Effector CD8-positive, alpha-beta T cell (primary cell): ENCODE measurements at places on chromosomes 7 and 10.

GRCh38 chr10:28558186-28558585 is 25.3 kb downstream of the WAC start:
- no peak for DNase-seq

- DNase-seq: no peak
Measured at GRCh38 chr7:157507987-157508386, 171.2 kb downstream of the DNAJB6 start.

DNA sequence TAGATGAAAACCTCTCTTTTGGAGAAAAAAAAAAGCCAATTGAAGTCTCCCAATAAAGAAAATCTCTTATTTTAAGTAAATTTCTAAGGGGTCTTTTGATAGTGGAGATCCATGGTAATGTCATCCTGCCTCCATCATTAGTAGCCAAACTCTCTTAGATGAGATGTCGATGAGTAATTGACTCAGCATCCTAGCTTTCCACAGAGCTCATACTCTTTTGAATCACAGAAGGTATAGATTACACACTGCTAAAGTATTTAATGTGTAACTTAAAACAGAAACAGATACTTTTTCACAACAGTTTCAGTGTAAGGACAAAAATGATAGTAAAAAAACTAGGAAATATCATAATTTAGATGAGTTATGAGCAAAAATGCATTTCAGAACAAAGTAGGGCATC is 19.4 kb downstream of the MAGI2 start:
- DNase-seq: no peak

DNA sequence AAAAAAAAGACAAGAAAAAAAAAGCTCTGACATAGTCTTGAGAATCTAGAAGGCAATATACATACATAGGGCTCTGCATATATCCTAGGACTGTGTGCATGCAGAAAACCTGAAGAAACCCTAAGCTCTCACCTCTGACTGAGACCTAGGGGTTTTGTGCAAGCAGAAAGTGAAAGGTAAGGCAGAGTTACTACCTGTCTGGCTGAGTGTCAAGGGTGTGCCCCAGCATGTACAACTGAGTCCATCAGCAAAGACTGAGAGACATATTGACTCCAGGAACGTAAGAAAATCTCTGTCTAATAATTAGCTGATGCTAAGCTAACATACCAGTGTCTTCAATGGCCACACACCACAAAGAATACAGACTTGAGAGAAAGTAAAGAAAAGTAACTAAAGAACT is 16.3 kb upstream of the HNRNPH3 start:
- no peak for DNase-seq

DNA sequence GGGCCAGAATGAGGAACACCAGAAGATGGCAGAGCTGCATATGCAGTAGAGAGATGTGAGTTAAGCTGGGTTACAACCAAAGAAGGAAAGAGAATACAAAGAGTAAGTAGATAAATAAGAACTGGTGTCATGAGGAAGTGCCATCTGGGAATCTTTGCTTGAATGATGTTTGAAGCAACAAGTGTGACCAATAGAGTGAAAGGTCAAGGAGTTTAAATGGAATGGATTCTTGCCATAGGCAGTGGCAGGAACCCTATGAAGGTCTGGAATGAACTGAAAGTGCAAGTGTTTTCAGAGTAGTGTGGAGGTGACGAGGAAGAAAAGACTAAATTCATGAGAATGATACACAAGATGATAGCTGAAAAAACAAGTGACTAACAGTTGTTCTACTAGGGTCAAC is 21.6 kb downstream of the MEST start:
- no peak for DNase-seq

DNA sequence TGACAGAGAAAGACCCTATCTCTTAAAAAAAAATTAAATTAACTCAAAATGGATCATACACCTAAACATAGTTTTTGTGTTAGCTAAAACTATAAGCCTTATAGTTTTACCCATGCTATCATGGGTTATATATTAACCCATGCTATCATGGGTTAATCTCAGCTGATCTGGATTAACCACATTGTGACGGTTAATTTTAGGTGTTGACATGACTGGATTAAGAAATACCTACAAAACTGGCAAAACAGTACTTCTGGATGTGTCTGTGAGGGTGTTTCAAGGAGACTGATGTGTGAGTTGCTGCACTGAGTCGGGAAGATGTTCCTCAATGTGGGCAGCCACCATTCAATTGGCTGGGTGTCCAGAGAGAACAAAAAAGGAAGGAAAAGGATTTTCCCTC is 44.3 kb upstream of the FXYD4 start:
- DNase-seq: no peak

- no peak for DNase-seq
Measured at GRCh38 chr10:74925708-74926107, 99.3 kb downstream of the KAT6B start.

DNA sequence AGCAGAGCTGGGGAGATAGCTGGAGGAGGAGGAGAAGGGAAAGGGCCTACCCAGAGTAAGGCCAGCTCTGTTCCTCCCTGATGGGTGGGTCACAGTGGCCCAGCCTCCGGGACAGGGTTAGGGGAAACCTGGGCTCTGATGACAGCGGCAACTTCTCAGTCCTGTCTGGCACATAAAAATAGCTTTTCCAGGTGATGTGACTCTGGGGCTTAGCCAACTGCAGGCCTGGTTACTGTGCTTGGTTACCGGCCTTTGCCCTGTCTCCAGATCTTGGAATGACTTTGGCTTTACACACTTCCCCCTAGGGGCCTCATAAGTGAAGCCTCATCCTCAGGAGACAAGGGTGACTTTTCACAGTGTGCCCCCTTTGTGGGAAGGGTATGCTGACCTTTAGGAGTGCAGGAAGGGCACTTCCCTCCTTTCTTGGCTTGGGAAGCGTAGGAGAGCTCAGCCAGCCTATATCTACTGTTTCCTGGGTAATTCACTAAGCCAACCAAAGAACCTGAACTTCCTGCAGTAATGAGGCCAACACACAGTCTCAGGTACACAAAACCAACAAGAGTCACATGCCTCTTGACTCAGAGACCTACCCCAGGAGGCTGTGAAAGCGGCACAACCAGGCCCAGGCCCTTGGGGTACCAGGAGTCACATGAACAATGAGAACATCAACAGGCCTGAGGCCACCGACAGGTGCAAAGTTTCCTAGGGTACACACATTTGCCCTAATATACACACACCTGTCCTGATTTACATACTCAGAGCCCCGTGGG is 11.7 kb upstream of the HILPDA start:
- no peak for DNase-seq

DNA sequence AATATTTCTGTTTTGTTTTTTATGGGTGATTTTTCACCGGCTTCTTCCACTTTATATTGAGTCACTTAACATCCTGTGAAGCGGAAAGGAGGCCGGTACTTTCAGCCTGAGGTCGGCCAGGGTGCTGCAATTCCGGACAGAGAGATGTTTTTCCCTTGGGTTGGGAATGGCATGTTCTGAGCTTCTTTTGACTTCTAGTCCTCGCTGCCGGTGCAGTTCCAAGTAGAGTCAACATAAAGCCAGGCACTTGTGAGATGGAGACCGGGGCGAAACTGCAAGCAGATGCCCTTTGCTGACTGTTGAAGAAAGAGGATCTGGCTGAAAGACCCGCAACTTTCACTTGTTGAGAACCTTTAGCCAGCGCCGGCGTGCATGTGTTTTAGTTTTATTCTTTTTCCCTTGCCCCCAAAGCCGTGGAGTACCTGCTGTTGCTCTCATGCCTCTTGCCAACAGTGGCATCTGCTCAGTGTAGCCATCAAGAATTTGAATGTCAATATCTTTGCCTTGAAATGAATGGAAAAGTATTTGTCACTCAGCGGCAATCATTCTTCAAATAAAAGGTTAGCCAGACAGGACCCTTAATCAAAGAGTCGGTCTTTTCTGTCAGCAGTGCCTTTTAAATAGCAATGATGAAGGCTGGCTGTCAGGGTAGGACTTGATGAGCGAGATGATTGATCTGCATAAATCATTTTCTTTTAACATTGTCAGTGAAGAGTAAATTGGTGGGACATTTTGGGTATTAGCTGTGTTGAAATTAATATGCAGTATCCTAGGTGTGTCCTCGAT is 351.2 kb downstream of the LRMDA start:
- DNase-seq: no peak

DNA sequence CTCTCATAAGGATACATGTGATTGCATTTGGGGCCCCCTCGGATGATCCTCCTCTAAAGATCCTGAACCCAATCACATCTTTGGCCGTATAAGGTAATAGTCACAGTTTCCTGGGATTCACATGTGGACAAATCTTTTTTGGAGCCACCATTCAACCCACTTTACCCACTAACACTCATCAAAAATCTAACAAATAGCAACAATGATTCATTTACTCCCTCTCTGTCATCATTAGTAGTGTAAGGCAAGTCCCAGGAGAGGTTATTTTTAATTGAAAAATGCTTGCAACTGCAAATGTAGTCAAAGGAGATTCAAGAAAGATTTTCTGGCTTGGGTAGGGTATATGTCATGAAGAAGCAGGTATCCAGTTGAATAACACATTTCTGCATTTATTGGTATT is 9.9 kb upstream of the SMKR1 start:
- no peak for DNase-seq

- no peak for DNase-seq
Measured at GRCh38 chr7:5470816-5471215, 47.2 kb upstream of the TNRC18 start.

DNA sequence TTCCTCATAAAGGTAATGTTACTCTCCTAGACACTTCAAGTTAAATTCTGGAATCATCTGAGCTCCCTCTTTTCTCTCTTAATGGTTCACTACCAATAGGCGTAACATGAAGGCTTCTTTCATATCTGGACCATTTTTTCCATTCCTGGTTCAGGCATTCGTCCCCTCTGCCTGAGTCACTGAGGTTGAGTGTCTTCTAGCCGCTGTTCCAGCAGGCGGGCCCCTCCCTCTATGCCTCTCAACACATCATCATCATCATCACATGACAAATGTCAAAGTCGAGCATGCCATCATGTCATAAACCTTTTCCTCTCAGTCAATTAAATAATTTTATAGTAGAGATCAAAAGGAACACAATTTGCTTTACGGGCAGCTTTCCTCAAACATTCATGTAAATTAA is 168.9 kb upstream of the ASAH2 start:
- DNase-seq: no peak

DNA sequence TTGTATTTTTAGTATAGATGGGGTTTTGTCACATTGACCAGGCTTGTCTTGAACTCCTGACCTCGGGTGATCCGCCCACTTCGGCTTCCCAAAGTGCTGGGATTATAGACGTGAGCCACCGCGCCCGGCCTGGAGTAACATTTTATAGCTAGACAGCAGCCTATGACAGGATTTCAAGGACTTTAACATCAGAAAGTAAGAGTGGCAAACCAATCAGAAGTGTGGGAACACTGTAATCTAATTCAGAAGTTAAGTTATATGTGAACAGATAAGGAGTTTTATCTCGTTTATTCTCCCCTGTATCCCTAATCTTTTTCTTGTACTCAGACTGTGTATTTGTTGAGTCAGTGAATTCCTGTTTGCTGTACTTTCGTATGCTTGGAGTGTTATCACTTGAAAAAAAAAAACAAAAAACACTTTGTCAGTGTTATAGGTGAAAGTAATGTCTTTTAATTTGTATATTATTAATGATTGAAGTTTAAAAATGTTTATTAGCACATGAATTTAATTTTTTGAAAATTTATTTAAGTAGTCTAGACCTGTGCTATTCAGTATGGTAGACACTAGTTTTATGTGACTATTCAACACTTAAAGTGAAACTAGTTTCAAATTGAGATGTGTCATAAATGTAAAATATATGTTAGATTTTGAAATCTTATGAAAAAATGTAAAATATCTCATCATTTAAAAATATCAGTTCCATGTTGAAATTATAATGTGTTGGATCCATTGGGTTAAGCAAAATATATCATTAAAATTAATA is 38.6 kb downstream of the RSBN1L start:
- DNase-seq: no peak

DNA sequence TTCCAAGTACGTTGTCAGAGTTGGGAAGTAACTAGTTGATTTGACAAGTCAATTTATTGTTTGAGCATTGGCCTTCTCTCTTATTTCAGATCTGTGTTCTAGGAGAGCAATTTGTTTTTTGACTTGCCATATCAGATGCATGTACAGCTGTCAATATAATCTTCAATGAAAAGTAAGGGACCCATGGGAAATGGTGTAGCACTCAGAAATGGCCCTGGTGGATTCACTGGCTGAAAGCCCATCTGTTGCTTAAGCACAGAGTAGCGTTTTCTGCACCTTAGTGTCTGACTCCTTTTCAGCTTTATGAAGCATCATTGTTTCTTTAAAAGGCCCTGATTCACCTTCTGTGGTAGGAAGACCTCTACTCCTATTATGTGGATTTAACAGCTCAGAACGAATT is 10.2 kb downstream of the GARS1 start:
- DNase-seq: no peak

GRCh38 chr10:113415246-113415645 is 137.6 kb upstream of the HABP2 start:
- no peak for DNase-seq

GRCh38 chr7:150824379-150825177 is 24.0 kb downstream of the TMEM176A start:
- no peak for DNase-seq

- no peak for DNase-seq
Measured at GRCh38 chr7:582931-583330, 63.3 kb upstream of the PDGFA start.

- no peak for DNase-seq
Measured at GRCh38 chr7:17988141-17988540, 39.5 kb downstream of the PRPS1L1 start.

GRCh38 chr7:16397501-16398145 is 23.7 kb downstream of the CRPPA start:
- no peak for DNase-seq
